ENCODE measurements at places on chromosomes 6 and 20. TPM values are rescaled to one million over a fixed set of nuclear protein-coding genes. Genes with fewer than 3 reads are reported as not detected.
A peak's percentile ranks its signal among the peaks of the same experiment; 100 is the strongest.

- DNase-seq: no peak
Measured at GRCh38 chr6:112189494-112189893, 64.9 kb downstream of the LAMA4 start.

OR2J3 gene
- polyA plus RNA-seq: not detected

GRCh38 chr6:156780962-156781853 is 4.0 kb downstream of the ARID1B start:
- no peak for DNase-seq

LPA gene
- polyA plus RNA-seq: 0.28 TPM

- DNase-seq: no peak
Measured at GRCh38 chr20:16514140-16514539, 59.1 kb downstream of the KIF16B start.

- DNase-seq: no peak
Measured at GRCh38 chr6:10405513-10405900, 9.4 kb downstream of the TFAP2A start.

DNA sequence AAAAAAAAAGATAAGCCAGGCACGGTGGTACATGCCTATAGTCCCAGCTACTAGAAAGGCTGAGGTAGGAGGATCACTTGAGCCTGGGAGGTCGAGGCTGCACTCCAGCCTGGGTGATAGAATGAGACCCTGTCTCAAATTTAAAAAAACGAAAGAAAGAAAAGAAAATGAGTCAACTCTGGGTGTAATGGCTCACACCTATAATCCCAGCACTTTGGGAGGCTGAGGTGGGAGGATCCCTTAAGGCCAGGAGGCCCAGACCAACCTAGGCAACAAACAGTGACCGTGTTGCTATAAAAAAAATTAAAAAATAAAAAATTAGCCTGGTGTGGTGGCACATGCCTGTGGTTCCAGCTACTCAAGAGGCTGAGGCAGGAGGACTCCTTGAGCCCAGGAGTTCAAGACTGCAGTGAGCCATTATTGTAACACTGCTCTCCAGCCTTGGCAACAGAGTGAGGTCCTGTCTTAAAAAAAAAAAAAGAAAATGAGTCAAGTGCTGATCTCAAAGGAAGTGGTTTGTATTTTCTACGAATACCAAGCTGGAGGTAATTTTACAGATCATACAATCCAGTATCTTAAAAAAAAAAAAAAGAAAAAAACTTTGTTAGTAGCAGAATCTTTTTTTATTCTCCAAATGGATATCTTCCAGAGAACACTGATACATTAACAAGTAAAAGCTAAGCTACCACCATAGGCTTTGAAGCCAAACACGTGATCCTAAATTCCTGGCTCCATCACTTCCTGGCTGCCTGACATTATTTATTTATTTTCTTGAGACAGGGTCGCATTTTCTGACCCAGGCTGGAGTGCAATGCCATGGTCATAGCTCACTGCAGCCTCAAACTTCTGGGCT is 5.7 kb downstream of the COMMD7 start:
- no peak for DNase-seq

HCRTR2 gene
- 0.17 TPM for polyA plus RNA-seq

CCM2L gene
- polyA plus RNA-seq: 8.4 TPM

GRCh38 chr6:33898771-33899170 is 95.0 kb upstream of the MLN start:
- DNase-seq: no peak

DNA sequence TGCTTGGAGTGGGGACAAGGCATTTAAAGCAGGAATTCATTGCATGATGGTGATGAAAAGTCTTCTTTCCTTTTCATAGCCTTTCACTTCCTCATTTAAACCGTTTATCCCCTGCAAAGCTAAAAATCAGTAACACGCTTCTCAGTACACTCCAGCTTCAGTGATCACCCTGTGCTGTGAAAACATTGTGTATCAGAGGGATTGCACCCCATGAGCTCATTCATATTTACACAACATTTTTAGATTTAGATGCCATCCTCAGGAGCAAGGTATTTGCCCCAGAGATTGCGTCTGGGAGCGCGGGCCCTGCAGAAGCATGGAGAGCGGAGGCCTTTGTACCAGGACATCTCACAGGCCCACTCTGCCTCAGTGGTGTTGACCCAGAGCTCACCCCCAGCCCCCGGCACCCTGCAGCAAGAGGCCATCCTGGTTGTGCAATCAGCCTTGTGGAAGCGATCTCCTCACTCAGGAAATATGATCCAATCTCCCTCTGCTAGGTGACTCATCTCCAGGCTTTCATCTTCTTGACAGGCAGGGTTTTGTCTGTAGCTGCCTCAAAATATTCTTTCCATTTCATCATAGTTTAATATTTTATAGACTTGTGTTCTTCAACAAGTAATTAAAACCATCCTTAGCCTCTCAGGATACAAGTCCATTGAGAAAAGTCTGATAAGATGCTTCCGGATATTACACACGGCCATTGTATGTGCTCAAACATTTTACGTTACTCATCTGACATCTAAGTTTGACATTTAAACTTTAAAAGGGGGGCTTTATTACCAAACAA is 38.9 kb upstream of the THBS2 start:
- DNase-seq: no peak

DNA sequence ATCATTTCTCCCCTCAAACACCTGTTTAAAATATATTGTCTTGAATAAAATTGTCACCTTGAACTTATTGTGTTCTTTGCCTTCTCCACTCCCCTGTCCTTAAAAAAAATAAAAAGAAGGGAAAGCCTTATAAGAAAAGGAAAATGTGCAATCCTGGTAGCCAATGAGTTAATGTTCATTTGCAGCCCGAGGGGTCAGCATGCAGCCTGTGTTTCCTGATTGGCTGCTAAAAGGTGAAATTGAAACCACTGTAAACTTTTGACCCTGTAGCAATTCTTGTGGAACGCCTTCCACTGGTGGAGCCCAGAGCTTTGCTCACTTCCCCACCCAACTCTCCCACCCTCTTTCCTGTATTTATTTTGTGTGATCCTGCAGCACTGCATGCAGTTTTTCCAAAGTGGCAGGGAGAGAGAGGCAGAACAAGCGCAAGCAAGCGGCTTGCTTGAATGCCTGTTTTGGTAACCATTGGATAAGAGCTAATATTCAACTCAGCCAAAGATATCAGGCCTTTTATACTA is 74.9 kb downstream of the NCOA3 start:
- DNase-seq: peak; percentile 91

- DNase-seq: no peak
Measured at GRCh38 chr6:102764317-102764716, 1370.8 kb downstream of the GRIK2 start.

GRCh38 chr6:112015725-112016124 is 38.2 kb upstream of the CCN6 start:
- DNase-seq: no peak

TAP1 gene
- polyA plus RNA-seq: 11.9 TPM

OPN5 gene
- polyA plus RNA-seq: 1.1 TPM

DNA sequence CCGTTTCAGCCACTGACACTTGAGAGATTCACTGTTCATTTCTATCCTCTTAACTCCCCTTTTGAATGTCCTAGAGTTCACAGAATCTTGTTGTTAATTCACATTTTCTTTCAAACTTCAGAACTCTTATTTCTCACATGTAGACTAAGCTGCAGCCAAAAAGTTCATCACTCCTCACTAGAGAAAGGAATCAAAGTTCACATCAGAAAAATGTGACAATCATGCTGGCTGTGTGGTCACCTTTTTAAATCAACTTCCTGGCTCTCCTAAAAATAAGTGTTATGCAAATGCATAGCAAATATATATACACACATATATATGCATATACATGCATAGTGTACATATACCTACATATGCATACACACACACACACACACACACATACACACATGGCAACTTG is 123.0 kb downstream of the CBLN4 start:
- DNase-seq: no peak

GRCh38 chr6:82785206-82785605 is 280.4 kb downstream of the UBE3D start:
- no peak for DNase-seq

- no peak for DNase-seq
Measured at GRCh38 chr20:62381842-62382241, 5.1 kb upstream of the RPS21 start.

- DNase-seq: no peak
Measured at GRCh38 chr6:107556082-107556481, 66.2 kb downstream of the SOBP start.

- DNase-seq: no peak
Measured at GRCh38 chr20:50744143-50744792, 12.9 kb downstream of the PARD6B start.

GRCh38 chr6:52161689-52162438 is 24.3 kb upstream of the IL17A start:
- DNase-seq: no peak

DNA sequence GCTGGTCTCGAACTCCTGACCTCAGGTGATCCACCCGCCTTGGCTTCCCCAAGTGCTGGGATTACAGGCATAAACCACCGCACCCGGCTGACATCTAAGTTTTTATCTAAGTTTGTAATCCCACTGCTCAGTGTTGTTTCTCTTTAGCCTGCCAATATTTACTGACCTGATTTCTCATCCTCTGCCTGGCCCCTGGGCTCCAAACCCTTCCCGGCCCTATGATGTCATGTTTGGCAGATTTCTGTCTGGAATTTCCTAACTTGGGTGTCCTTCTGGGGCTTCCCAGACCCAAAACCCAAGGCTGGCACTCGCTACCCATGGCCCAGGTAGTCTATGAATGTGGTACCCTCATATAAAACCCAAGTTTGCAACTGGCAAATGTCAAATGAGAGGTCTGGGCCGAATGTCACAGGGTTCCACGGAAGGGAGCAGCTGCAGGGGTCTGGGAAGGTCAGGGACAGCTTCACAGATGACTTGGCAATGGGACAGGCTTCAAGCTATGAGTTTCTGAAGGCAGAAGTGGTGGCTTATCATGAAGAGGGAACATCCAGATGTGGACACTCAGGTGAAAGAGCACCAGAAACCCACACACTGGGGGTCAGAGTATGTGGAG is 54.9 kb downstream of the TMEM170B start:
- no peak for DNase-seq

GRCh38 chr20:10646886-10647420 is 26.8 kb downstream of the JAG1 start:
- DNase-seq: no peak

DNA sequence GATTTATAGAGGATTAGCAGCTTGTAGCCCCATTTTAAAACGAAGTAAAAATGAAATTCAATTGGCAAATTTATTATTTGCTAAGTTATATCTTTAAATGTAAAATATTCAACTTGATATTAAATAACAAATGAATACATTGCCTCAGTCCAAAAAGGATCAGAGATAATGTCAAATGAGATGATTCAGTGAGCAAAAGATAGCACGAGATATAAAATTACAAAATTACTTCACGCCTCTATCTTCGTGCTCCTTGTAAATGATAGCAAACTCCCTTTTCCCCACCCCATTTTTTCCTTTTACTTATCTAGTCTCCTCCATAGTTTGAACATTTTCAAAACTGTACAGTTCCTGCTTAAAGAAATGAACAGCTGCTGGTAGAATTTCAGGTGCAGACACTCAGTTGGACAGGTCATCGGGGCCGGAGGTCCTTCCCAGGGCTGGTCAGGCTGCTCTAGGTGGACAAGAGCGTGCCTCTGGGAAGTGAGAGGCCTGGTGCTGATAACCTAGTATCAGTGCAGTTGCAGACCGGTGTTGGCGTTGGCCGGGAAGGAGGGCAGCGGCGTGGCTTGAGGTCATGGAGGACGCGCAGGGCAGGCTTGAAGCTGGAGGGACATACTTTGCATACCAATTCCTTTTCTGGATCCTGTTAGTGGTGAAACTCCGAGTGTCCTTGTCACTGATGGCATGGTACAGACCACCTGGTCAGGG is 83.9 kb downstream of the CDC5L start:
- no peak for DNase-seq

FAXC gene
- 5.1 TPM for polyA plus RNA-seq

GRCh38 chr20:48962976-48963771 is 41.7 kb downstream of the ARFGEF2 start:
- no peak for DNase-seq

TMEM170B gene
- polyA plus RNA-seq: 11.7 TPM

DNA sequence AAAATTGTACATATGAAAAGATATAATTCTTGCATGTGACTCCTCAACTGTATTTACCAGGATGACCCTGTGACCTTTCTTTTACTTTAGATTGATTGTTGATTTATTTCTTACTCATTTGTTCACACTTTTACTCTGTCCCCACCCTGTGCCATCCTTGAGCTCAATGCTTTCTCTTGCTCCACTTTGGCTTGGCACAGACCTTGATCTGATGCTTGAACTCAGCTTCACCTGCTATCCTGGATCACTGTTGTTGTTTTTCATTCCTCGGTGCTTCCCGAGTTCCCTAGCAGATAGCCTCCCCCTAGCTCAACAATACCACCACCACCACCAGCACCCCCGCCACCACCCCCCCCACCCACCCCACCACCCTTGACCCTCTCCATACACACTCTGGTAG is 102.1 kb downstream of the EYA4 start:
- DNase-seq: no peak

DUSP22 gene
- 22.4 TPM for polyA plus RNA-seq

TMEM63B gene
- polyA plus RNA-seq: 34.7 TPM

GGT7 gene
- 16.0 TPM for polyA plus RNA-seq

C20orf202 gene
- polyA plus RNA-seq: 0.33 TPM

SLC22A1 gene
- not detected for polyA plus RNA-seq

DNA sequence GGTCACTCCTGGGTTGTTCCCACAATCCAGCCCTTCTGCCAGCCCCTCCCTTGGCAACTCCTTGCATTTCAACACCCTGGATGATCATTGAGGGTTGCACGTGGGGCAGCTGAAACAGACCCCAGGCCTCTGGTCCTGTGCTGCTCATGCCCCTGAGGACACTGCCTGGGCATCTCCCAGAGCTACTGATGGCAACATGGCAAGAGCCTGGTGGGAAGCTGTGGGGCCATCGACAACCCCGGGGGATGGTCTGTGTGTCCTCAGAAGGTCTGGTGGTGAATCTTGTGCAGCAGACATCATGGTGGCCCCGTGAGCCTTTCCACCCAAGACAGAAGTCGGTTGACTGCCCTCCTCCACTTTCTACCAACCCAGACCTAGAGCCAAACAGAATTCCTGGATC is 4.9 kb upstream of the ANGPT4 start:
- DNase-seq: no peak

DNA sequence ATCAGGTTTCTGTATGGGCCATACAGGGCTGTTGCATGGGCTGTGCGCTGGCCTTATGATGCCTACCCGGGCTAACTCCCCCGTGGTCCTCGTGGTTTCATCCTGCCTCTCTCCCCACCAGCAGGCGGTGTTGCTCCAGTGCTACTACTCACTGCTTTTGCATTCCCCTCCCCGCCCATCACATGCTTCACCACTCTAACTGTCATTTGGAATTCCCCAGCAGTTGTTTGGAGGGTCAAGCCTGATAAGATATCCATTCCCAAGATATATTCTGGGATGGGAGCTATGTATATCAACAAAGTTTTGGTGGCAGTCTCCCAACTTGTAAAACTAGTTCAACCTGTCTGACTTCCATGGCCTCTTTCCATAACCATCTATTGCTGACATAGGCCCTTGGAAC is 233.2 kb upstream of the SOX4 start:
- no peak for DNase-seq

PPP1R16B gene
- polyA plus RNA-seq: 8.2 TPM

All from left renal cortex interstitium (tissue), 4 donors.